Left ventricle myocardium superior (tissue), 1 donor: ENCODE measurements at places on chromosomes 12 and 14. TPM values are rescaled to one million over a fixed set of nuclear protein-coding genes. Genes with fewer than 3 reads are reported as not detected.

GRCh38 chr12:91111366-91112325 lies at the start of gene LUM:
Gene LUM (minus strand): TSS chr12:91111494. CDS start chr12:91108979, 2,515 bp downstream.
- peak; percentile 45 for DNase-seq

GRCh38 chr14:24414732-24415420 lies 14.6 kb downstream of the CBLN3 start:
- no peak for DNase-seq

GRCh38 chr12:39352471-39353017 lies 90.4 kb downstream of the KIF21A start:
- no peak for DNase-seq

GRCh38 chr14:67666750-67667449 lies 7.5 kb downstream of the VTI1B start:
- DNase-seq, result no peak

DNA sequence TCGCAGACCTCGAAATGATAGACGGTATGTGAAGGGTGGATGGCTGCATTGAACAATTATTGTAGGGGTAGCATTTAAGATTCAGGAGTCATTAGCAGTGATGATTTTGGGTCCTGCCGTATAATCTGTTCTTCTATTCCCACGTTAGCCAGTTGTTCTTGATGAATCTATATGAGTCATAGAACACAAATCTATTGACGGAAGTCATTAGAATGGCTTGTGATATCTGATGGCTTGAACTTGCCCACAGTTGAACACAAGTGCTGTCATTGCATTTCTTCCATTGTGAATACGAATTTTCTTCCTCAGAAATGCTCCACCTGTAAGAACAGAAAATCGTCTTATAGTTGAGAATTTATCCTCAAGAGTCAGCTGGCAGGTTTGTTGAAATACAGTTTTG lies 1.9 kb downstream of the SRSF5 start:
- no peak for DNase-seq

The CBLN3 gene
- total RNA-seq, result 2.3 TPM

The CLIP1 gene
- total RNA-seq, result 93.3 TPM

The GDF3 gene
- total RNA-seq, result not detected
